ENCODE measurements at places on chromosomes 5 and 9.

DNA sequence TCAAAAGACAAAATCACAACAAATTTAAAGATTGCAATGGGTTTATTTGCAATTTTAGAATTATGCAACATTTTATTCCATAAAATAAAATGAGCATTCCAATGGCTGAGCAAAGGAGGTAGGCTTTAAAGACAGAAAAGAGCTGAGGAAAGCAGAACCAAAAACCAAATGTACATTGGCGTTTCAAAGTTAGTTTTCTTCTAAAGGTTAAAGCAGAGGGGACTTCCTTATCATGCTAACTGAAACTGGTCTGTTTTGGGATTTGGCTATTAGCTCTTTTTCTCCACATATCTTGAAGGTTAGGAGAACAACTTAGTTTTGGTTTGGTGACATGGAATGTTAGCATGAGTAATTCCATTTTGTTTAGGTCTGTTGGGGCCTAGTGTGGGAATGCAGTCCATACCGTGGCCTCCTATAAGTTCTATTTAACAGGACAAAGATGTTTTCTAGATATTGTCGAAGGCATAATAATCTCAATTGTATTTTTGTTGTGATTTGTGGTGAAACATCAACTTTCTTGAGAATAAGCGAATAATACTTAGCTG is 20.3 kb downstream of the DCP2 start:
- no peak for DNase-seq

DNA sequence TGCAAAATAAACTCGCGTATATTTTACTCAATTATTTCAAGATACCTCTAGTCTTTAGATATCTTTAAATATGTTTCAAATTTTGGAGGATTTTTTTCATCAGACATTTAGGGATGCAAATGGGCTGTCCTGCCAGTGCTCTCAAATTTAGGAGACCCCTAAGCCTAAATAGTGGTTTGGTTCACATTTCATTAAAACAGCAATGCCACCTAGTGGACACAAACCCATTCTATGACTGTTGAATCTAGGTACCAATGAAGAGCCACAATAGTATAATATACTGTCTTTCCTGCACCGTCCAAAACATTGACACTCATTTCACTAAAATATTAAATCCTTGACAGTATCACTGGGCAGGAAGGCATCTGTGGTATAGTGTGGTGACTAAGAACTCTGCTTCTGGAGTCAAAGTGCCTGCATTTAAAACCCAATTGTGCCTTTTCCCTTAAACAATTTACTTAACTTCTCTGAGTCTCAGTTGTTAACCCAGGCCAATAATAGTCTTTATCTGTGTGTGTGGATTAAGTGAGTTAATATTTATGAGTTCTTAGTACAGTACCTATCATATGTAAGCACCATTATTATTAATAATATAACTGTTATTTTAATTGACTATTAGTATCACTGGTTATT is 148.0 kb downstream of the RORB start:
- DNase-seq, result no peak

GRCh38 chr9:20863945-20864344 is 167.5 kb downstream of the HACD4 start:
- DNase-seq, result no peak

GRCh38 chr5:58759745-58760144 is 176.9 kb downstream of the RAB3C start:
- peak; percentile 9 for DNase-seq

DNA sequence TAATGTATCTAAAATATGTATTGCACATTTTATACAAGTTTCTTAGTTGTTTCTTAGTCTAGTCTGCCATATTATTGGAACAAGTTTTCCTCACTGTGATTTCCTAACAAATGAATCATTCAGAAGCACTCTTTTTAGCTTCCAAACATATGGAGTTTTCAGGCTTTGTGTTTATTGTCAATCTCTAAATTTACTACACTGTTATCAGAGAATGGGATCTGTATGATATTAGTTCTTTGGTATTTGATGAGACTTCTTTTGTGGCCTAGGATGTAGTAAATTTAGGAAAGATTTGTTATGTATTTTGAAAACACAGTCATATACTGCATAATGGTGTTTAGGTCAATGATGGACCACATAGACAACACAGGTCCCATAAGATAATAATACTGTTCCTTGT is 25.7 kb downstream of the SREK1IP1 start:
- DNase-seq, result no peak

- DNase-seq, result no peak
Observed at GRCh38 chr5:14208071-14209021, 65.2 kb downstream of the TRIO start.

GRCh38 chr5:102961671-102962070 is 158.3 kb downstream of the GIN1 start:
- DNase-seq, result no peak

DNA sequence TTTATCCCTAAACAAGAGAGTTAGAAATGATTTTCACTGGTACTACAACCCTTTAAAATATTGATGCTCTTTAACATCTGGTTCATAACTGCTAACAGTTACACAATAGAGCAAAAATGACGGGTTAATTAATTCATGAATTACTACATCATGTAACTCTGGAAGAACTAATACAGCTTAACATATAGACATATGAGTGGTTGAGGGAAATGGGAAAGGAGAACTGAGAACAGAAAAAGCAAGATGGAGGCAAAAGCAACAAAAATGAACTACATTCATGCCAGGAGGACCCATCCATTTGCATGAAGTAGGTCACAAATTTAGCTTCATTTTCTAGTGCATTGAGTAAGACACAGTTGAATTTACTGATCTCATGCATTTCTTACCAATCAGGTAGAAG is 61.8 kb downstream of the C9 start:
- DNase-seq, result no peak

DNA sequence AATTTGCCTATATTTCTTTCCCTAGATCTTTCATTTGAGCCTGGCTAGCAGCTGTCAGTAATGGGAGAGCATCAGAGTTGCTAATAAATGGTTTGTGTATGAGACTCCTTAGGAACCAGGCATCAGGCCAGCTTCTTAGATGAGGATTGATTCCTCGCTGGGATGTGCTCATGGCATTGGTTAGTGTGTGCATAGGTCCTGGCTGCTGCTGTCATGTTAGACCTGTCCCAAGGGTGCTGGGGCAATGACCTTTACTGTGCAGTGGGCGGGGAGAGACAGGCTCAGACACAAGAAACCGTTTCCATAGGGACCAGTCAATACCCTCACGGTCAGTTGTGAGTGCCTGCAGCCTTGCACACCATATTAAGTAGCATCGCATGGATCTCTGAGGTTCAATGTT is 112.3 kb upstream of the NR3C1 start:
- no peak for DNase-seq

GRCh38 chr9:107898761-107899160 is 409.2 kb upstream of the KLF4 start:
- no peak for DNase-seq

- DNase-seq, result no peak
Observed at GRCh38 chr9:122248448-122248865, 16.2 kb downstream of the RBM18 start.

- DNase-seq, result no peak
Observed at GRCh38 chr9:113616621-113617496, 153.3 kb downstream of the RGS3 start.

GRCh38 chr5:173707392-173707791 is 90.9 kb upstream of the BOD1 start:
- peak; percentile 48 for DNase-seq

GRCh38 chr9:134725605-134725940 is 84.0 kb downstream of the COL5A1 start:
- no peak for DNase-seq

DNA sequence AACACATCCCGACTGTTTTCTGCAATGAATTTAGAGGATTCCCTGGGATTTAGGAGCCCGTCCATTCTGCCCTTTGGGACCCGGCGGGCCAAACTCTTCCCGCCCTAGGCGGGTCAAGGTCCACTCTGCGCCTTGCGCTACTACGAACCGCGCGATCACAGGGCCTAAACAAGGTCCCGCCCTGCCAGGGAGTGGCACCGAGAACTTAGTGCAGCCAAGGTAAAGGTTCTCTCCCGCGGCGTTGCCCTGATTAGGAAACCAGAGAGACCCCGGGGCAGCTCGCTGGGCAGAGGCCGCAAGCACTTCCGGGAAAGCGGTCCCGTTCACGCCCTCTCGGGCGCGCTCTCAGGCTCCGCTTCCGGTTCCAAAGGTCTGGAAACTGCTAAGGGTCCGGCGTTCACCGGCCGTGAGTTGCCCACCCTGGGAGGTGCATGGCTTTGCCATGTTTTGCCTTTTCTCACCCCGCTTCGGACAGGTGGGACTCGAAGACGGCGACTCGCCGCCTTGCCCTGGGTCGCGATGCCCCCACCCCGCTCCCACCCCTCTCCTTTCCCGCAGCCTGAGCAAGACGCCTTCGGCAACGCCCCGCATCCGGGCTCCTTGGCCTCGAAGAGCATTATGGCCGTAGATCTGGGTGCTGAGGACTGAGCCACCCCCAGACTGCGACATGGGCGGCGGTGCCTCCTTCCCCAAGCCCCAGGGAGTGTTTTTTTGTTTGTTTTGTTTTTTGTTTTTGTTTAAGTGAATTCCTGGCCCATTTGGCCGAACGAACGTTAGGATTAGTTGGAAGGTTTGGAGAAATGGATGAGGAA is 23.4 kb downstream of the HNRNPK start:
- peak; percentile 67 for DNase-seq

DNA sequence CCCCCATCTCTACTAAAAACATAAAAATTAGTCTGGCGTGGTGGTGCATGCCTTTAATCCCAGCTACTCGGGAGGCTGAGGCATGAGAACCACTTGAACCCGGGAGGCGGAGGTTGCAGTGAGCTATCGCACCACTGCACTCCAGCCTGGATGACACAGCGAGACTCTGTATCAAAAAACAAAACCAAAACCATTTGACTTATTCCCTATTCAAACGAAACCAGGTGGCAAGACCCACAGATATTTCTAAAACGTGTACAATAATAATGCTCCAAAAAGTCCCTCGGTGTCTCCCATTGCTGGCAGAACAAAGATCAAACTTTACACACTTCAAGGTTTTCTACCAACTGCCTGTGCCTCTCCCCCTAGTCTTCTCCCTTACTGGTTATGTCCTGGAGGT is 29.8 kb downstream of the HMGCR start:
- peak; percentile 7 for DNase-seq

- DNase-seq, result no peak
Observed at GRCh38 chr5:98263084-98263483, 510.4 kb upstream of the RGMB start.

DNA sequence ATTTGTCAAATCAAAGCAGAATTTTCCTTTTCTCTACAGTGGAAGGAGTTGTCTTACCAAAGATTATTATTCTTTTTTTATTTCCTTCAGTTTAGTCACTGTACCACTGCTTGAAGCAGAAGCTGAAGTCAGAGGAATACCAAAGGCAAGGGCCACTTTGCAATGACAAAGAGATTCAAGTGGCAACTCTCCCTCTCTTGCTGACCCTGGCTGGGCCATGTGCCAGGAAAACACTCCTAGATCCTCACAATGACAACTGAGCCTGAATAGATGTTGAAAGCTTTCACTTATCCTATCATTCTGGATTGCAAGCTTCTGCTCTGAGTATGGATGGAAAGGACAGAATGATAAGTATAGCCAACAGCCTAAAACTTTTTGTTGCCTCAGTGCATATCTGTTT is 618.3 kb downstream of the NR2F1-AS1 start:
- DNase-seq, result no peak

DNA sequence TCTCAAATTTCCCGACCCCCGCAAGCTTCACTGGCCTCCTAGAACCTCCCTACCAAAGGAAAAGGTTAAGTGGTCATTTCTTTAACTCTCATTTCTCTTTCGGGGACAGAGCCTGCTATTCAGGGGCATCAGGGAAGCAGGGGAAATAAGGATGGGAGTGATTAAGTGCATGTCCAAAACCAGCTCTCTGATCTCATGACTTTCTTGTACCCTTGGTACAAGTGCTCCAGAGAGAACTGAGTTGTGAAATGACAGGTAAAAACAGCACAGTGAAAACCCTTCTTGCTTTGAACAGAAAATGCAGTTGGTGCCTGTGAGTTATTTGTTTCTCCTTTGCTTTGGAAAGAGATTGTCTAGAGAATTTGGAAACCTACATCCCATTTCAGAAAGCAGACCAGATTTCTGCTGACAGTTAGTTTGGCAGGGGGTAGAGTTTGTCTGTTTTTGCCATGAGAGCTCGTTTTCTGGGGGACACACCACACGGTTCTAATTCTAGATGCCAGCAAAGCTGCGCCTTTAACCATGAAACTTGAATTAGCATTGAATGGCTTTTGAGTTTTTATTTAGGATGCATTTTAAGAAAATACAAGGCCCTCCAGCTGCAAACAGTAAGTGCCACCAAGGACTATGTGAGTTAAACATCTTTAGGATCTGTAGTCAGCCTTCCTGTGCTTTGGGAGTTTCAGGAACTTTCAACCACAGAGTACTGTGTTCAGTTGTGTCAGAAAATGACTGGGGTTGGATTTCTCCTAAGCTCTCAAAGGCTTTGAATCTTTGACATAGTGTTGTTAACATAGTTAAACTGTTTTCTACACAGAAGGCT is 161.7 kb upstream of the LHFPL2 start:
- DNase-seq, result no peak

DNA sequence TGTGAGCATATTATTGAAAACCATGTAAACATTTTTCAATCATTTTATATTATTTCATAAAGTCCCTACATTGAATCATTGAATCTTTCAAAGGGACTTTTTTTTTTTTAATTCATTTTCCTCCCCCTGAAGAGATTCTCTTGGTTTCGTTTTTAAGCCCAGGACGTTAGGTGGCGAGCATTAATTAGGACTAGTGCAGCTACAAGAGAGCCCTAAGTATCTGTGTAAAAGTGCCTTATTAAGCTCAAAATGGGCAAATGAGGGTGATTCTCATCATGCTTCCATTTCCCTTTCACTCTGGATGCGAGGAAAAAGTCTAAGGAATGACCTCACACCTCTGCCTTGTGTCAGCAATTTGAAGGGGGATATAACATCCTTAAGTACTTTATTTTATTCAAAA is 517.9 kb upstream of the ITGA1 start:
- DNase-seq, result no peak

GRCh38 chr9:114366334-114367128 is 21.3 kb downstream of the AKNA start:
- DNase-seq, result peak; percentile 37

GRCh38 chr5:111229221-111229835 is 5.1 kb downstream of the CAMK4 start:
- no peak for DNase-seq

DNA sequence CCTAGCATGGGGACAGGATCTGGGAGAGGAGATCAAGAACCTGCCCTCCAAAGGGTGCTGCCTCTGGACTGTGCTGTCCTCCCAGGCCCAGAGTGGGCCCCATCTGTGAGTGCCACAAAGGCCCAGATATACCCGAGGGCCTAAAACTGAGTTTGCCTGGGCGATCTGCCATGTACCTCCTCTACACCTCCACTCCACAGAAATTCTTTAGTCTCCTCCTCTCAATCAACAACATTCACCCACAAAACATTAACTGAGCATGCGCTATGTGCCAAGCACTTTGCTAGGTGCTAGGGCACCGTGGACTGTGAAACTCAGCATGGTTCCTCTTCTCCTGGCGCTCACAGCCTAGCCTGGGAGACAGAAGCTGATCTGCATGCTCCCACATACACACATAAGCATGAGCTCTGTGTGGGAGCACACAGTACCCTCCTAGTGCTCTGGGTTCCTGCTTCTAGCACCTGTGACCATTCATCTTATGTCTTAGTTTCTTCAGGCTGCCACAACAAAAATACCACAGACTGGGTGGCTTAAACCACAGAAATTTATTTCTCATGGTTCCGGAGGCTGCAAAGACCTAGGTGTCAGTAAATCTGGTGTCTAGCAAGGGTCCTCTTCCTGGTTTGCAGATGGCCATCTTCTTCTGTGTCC is 82.0 kb upstream of the FSTL4 start:
- no peak for DNase-seq

All from GM19239 (cell line).